ENCODE measurements at places on chromosomes 16 and 17. TPM values are rescaled to one million over a fixed set of nuclear protein-coding genes. Genes with fewer than 3 reads are reported as not detected.

GRCh38 chr17:70238228-70238627 lies 68.9 kb downstream of the KCNJ2 start:
- no peak overlapping the region for H3K27ac ChIP-seq
- H3K36me3 ChIP-seq = no peaks in the 10 kb centered on the region
- H3K4me3 ChIP-seq = no peak overlapping the region
- H3K4me1 ChIP-seq = peaks cover 7% of the 10 kb centered on the region
- no peaks in the 10 kb centered on the region for H3K27me3 ChIP-seq

DNA sequence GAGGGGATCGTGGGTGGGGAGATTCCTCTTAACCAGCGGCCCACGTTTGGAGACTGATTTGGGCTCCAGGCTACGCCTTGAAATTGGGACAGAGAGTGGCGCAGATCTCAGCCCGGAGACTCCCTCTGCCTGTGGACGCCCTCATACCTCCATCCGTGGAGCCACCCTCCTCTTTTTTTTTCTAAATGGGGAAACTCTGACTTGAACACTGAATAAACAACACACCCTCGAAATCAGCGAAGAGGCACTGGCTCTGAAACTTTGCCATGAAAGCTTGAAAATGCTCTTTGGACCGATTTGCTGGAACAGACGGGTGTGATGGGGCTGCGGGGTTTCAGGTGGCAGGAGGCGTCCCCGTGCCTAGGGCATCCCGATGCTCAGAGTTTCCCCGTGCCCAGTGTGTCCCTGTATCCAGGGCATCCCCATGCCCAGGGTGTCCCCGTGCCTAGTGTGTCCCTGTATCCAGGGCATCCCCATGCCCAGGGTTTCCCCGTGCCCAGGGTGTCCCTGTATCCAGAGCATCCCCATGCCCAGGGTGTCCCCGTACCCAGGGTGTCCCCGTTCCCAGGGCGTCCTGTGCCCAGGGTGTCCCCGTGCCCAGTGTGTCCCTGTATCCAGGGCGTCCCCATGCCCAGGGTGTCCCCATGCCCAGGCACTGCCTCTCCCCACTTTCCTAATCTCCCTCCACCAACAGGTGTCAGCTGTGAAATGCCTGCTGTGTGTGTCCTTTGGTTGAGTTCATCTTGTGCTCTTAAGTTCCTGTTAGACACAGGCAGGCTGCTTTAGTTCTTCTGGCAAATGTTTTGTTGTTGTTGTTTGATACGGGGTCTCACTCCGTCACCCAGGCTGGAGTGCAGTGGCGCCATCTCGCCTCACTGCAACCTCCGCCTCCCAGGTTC lies 187.0 kb downstream of the SEC14L1 start:
- H3K4me1 ChIP-seq = peaks cover 61% of the 10 kb centered on the region
- no peaks in the 10 kb centered on the region for H3K36me3 ChIP-seq
- H3K27ac ChIP-seq = no peak overlapping the region
- DNase-seq = peak; percentile 36

DNA sequence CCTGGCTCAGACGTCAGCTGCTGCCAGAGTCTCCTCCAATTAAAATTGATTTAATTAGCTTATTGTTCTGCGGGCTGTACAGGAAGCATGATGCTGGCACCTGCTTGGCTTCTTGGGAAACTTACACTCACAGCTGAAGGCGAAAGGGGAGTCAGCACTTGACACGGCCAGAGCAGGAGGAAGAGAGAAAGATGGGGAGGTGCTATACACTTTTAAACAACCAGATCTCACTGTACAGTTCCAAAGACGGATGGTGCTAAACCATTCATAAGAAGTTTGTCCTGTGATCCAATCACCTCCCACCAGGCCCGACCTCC lies 1.4 kb upstream of the PRDM7 start:
- no peaks in the 10 kb centered on the region for H3K36me3 ChIP-seq
- peak overlapping the region; percentile 24 for H3K4me3 ChIP-seq
- no peak for DNase-seq
- peaks cover 19% of the 10 kb centered on the region for H3K4me1 ChIP-seq

GRCh38 chr17:45867171-45867570 lies 22.5 kb downstream of the SPPL2C start:
- no peaks in the 10 kb centered on the region for H3K36me3 ChIP-seq
- H3K4me3 ChIP-seq = no peak overlapping the region
- H3K27ac ChIP-seq = no peak overlapping the region
- peaks cover 36% of the 10 kb centered on the region for H3K27me3 ChIP-seq
- H3K4me1 ChIP-seq = no peaks in the 10 kb centered on the region
- DNase-seq = no peak

GRCh38 chr16:53053967-53054669 lies 673 bp upstream of the CHD9 start:
- peak; percentile 52 for DNase-seq
- no peaks in the 10 kb centered on the region for H3K27me3 ChIP-seq
- peaks cover 25% of the 10 kb centered on the region for H3K4me1 ChIP-seq
- H3K36me3 ChIP-seq = no peaks in the 10 kb centered on the region
- H3K27ac ChIP-seq = peak overlapping the region; percentile 96
- peak overlapping the region; percentile 43 for H3K4me3 ChIP-seq

DNA sequence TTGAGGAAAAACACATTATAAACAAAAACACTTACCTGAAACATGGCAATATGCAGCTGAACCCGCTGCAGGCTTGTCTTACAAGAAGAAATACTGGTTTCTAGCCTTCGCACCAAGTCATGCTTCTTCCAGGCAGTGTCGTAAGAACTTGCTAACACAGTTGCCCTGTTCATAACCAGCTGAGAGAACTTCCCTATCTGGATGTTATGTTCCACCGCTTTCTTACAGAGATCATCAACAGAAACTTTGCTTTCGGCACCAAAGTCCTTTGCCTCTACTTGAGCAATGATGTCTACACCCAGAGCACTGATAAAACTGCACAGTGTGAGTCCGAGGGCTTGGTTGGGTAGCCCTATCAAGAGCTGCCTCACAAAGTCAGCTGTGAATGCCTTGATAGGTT lies 27.9 kb upstream of the ARL6IP1 start:
- peaks cover 61% of the 10 kb centered on the region for H3K36me3 ChIP-seq
- H3K4me1 ChIP-seq = no peaks in the 10 kb centered on the region
- H3K4me3 ChIP-seq = no peak overlapping the region
- H3K27ac ChIP-seq = no peak overlapping the region

DNA sequence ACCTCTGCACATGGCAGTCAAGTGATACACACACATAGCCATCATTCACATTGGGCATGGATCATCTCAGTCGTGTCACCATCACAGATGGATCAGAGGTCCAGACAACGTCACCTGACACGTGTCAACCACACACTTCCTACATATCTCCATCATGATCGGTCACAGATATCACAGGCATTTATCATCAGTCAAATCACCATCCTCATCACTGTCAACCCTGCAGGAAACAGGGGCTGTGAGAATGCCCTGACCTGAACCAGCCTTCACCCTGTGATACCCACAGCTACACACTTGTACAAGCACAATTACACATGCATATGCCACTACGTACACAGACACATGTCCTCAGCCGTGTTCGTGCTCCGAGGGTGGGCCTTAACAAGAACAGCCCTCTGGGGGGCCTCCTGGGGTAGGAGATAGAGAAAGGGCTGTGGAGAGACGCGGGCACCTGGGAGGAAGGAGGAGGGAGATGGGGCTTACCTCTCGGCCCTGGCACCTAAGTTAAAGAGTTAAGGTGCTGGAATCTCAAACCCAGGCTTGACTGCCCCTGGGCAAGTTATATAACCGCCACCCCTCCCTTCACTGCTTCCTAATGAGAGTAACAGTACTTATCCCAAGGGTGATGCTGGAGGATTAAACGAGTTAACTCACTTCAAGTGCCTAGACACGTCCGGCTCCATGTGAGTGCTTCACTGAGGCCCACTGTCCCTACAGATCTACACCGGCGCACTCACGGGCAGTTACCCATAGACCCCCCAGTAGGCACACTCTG lies 1.1 kb downstream of the SLC12A4 start:
- peak overlapping the region; percentile 90 for H3K27ac ChIP-seq
- H3K27me3 ChIP-seq = peaks cover 22% of the 10 kb centered on the region
- peak overlapping the region; percentile 71 for H3K4me3 ChIP-seq
- no peak for DNase-seq
- H3K4me1 ChIP-seq = peaks cover 27% of the 10 kb centered on the region
- no peaks in the 10 kb centered on the region for H3K36me3 ChIP-seq

GRCh38 chr16:29668267-29668666 lies 5.2 kb downstream of the SPN start:
- H3K27me3 ChIP-seq = no peaks in the 10 kb centered on the region
- H3K36me3 ChIP-seq = no peaks in the 10 kb centered on the region
- H3K27ac ChIP-seq = no peak overlapping the region
- peaks cover 10% of the 10 kb centered on the region for H3K4me1 ChIP-seq

- H3K27me3 ChIP-seq = no peaks in the 10 kb centered on the region
- H3K27ac ChIP-seq = no peak overlapping the region
- no peaks in the 10 kb centered on the region for H3K4me1 ChIP-seq
- no peaks in the 10 kb centered on the region for H3K36me3 ChIP-seq
- no peak for DNase-seq
Observed at GRCh38 chr16:73778887-73779286, 517.7 kb upstream of the PSMD7 start.

GRCh38 chr17:31856750-31857149 lies 2.3 kb downstream of the COPRS start:
- peaks cover 24% of the 10 kb centered on the region for H3K4me1 ChIP-seq
- no peak overlapping the region for H3K4me3 ChIP-seq
- no peak for DNase-seq
- H3K36me3 ChIP-seq = no peaks in the 10 kb centered on the region
- no peak overlapping the region for H3K27ac ChIP-seq

Gene NDUFAF8
- total RNA-seq = not detected

Data from transverse colon (tissue), 4 donors.